ENCODE measurements at places on chromosomes 2 and 18.
A peak's percentile ranks its signal among the peaks of the same experiment; 100 is the strongest.

DNA sequence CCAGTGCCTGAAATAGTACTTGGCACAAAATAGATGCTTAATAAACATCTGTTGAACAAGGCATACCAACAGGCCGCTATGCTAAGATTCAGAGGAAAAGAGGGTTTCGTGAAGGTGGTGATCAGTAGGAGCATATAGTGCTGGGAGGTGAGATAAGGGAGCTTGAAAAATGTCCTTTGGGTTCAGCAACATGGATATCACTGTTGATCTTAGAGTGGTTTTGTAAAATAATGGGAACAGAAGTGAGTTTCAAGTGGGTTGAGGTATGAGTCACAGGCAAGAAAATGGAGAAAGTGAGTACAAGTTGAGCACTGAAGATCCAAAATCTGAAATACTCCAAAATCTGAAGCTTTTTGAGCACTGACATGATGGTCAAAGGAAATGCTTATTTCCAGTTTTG lies 4.4 kb downstream of the CENPO start:
- no peak for DNase-seq

- no peak for DNase-seq
These were observed 56.6 kb downstream of the UBE2E3 start for GRCh38 chr2:181036848-181037603.

GRCh38 chr2:61722800-61723199 lies 131.1 kb downstream of the FAM161A start:
- no peak for DNase-seq

DNA sequence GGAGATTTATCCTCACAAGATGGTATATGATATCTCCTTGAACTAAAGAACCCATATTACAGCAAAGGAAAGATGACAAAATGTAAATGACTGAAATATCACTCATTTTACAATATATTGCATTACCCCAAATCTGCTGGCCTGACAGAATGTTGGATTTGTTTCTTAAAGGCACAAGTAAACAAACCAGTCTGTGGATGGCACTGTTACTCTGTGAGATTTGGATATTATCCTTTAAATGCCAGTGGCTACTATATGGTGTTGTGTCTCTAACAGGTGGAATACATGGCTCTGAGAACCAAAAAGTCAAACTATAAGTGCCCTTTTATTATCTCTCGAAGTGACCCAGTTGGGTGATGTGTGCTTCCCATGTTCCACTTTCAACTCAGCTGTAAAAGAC lies 125.7 kb downstream of the PDE1A start:
- DNase-seq: no peak

DNA sequence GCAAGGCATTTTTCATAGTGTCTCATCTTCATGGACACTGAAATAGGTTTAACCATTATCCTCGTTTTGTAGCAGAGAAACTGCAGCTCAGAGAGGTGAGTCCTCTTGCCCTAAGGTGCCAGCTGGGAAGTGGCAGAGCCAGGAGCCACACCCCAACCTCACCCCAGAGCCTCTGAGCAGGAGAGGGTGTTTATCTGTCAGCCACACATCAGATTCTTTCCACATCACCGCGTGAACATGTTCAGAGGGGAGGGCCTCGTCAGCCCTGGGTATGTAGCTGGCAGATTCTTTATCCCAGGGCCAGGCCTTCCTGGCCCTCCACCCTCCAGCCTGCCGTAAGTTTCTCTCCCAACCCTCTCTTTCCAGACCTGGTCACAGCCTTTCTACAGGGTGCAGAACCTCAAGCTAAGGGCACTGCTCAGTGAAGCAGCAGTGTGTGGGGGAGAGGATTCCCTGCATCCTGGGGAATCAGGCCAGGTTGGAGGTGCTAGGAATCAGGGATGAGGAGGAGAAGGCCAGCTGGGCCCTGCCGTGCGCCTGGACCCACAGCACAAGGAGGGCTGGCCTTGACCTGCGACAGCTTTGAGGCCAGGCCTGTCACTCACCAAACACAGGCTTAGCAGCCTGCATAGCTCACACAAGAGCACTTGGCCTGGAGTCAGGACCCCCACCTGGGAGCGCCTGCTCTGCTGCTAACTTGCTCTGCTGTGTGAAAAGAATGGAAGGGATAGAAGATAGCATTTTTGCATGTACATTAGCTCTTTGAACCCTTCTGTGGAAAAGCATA lies 111.3 kb upstream of the MCFD2 start:
- no peak for DNase-seq

DNA sequence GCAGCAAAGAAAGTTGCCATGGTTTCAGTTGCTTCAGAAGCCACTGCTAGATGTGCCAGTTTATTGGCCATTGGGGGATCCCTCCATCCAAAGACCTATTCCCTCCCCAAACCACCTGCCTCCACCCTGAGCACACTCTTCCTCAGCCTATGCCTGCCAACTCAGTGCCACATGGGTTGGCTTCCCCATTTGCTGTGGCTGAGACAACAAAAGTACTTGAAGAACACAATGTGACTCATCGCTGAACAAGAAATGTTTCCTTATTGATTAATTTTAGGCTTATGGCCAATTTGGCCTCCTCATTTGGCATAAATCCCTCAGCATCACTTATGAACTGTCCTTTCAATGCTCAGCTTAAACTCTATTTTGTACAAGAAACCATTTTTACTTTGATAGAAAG lies 215.9 kb downstream of the TMEM247 start:
- DNase-seq: peak; percentile 64

GRCh38 chr2:151423760-151424159 lies 14.1 kb downstream of the RIF1 start:
- DNase-seq: no peak

DNA sequence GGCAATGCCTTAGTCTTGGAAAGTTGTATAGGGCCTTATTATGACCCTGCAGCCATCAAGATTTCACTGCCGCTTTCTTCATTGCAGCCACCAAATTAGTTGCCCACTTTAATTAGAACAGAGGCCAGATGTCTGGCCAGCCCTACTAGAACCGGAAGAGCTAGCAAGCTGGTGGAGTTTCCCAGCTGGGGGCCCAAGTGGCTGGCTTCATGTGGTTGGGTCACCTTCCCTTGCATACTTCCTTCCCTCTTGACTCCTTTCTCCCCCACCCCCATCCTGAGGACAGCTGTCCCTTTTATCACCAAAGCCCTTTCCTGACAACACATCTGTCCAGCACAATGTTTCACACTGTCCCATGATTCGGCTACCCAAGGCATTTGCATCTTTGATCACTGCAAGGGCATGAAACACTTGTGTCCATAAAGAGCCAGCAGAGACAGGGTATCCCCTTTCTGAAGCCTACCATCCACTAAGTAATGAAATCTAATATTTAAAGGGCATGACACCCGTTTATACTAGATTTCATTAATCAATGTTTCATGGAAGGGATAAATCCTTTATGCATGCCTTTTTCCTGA lies 187.2 kb downstream of the BCL11A start:
- DNase-seq: peak; percentile 59

DNA sequence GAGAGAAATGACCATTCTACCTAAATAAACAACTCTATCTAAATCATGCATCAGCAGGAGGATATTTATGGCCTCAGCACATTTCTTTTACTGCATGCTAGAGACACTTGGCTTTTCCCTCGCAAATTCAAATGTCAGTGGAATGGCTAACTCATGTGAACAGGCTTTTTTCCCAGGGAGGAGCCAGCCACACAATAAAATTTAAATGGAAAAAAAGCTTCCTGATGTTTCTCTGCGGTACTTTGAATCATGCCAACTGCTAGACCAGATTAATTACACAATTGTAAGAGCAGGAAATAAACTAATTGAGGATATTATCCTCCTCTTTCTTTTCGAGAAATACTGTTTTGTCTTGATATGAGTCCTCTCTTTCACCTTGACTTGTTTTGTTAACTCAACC lies 676.3 kb downstream of the IRS1 start:
- no peak for DNase-seq

GRCh38 chr18:21085579-21086166 lies 25.9 kb downstream of the ROCK1 start:
- DNase-seq: no peak

DNA sequence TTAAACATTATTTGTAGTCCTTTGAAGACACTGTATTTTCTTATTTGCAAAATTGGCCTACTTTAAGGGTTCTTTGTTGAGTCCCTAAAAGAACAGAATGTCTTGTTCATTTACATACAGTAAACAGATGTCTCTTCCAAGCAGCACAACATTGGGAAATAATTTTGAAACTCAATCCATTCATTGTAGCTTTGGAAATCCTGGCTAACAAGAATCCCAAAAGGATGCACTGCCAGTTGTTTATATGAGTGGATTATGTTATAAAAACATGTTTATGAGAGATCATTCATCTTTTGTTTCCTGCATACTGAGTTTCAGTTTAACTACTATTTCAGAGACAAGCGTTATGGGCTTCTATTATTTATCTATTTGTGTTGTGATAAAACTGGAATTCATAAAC lies 499.3 kb downstream of the PID1 start:
- DNase-seq: no peak

DNA sequence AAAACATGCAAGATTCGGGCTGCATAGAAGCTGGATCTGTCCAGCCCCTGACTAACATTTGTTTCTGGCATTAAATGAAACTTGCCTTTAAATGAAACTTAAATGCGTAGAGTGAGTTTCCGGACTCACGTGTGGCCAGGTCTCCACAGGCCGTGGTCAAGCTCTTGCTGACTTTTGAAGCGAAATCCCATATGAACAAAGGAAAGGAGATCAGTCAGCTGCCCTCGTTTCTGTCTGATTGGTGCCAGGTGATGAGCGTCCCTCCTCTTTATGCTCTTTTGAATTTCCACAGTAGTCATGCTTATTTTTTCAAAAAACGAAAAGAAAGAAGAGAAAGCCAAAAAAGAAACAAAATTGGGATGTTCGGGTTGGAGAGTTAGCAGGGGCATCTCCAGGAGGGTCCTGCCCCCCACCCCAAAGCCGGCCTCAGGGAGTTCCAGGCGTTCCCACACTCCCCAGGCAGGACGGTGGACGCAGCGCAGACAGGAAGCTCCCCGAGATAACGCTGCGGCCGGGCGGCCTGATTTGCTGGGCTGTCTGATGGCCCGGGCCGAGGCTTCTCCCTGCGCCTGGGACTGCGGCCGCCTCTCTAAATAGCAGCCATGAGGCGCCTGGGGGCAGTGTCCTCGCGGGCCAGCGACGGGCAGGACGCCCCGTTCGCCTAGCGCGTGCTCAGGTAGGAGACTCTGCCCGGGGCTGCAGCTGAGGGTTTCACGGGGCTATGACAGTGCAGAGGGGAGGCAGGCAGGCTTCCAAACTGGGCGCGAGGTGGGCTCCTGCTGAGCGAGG lies at the start of gene COLEC11:
Gene COLEC11 (plus strand): TSS at position 620 of the 789 bp plus-strand sequence. CDS start 9,229 bp downstream, outside the sequence.
- DNase-seq: no peak

DNA sequence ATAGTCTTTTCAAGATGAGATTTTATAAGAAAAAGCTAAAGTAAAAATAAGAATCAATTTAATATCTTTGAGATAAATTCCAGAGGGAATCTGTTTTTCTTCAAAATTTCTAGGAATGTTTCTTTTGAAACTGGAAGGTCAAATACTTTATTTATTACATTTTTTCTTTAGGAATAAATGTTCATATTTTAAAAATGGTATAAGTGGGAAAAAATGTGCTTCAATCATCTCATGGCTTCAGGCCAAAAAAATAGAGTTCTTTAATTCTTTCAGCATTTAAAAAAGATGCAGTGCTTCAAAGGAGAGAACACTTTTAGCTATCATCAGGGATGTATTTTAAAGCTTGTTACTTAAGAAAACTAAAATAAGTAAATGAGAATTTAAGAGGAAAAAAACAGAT lies 110.6 kb downstream of the NEB start:
- no peak for DNase-seq

GRCh38 chr2:216775043-216775453 lies 79.7 kb upstream of the IGFBP5 start:
- DNase-seq: peak; percentile 1

- no peak for DNase-seq
These were observed 23.6 kb upstream of the RAB1A start for GRCh38 chr2:65153515-65153914.

DNA sequence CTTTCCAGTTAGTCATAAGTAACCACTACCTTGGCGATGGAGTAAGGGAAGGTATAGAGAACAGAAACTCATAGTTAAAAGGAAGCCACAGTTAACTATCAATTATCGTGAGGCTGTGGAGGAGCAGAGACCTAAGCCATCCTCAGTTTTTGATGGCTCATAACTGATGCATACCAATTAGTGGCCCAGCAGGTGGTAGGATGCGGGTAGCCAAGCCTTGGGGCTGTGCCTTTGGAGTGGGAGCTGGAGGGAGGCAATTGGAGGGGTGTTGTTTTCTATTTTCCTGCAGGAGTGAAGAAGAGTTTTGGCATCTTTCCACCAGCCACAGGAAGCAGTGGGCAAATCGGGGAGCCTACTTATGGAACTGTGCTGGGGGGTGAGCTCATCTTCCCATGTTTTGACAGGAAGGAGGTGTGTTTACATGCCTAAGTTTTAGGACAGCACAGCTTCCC lies 194.8 kb downstream of the TPGS2 start:
- no peak for DNase-seq

DNA sequence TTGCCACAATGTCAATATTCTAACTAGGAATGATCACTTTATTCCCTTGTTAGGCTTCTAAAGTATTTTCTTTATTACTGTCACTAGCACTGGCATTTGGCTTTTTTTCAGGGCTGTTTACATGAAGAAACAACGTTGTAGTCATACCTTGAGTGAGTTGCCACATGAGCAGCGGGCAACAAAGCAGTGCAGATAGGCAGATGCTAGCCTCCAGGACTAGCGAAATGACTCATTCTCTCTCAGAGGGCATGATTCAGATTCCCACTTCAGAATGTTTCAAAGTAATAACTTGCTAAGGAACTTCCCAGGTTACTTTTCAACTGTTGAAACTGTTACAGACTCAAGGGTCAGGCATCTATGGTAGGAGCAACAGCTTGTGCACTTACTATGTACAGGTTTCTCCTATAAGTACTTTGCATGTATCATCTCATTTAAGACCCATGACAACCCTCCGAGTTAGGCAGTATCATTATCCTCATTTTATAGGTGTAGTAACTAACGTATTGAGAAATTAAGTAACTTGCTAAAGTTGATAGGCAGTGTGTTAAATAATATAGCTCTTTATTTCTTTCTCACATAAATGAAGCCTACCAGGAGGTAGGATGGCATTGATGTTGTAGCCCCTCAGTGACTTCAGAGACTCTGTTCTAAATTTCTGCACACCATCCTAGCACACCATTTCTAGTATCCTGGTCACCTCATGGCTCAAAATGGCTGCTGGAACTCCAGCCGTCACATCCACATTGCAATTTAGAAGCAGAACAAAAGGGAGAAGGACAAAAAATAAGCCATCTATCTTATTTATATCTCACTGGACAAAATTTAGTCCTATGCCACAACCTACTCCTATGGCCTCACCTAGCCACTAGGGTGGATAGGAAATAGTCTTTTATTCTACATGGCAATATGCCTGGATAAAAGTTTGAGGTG lies 83.3 kb downstream of the ICOS start:
- DNase-seq: peak; percentile 19

DNA sequence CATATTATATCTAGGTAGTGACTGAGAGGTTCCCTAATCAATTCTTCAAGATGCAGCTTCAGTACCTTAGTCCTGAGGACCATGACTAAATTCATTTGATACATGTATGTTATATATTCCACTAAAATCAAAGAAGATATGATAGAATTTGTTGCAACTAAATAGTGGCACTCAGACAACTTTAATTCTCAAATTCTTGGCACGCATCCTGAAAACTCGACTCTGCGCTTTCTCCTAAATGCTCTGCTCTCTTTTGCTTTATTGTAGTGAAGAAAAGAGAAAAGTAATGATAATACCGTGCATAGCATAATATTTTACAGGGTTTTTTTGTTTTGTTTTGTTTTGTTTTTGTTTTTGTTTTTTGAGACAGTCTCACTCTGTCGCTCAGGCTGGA lies 475.3 kb downstream of the ARHGAP15 start:
- no peak for DNase-seq

GRCh38 chr18:46362533-46362932 lies 258.3 kb downstream of the HAUS1 start:
- DNase-seq: no peak
